Trophoblast cell (in vitro differentiated cells and primary cell): ENCODE measurements at places on chromosomes 4 and X.

- no peak for DNase-seq
Measured at GRCh38 chr4:116005037-116005805, 891.8 kb upstream of the NDST4 start.

GRCh38 chrX:100973411-100973810, 3.9 kb downstream of the ARL13A start:
- DNase-seq, result no peak

- no peak for DNase-seq
Measured at GRCh38 chrX:96424007-96424406, 260.6 kb upstream of the DIAPH2 start.

DNA sequence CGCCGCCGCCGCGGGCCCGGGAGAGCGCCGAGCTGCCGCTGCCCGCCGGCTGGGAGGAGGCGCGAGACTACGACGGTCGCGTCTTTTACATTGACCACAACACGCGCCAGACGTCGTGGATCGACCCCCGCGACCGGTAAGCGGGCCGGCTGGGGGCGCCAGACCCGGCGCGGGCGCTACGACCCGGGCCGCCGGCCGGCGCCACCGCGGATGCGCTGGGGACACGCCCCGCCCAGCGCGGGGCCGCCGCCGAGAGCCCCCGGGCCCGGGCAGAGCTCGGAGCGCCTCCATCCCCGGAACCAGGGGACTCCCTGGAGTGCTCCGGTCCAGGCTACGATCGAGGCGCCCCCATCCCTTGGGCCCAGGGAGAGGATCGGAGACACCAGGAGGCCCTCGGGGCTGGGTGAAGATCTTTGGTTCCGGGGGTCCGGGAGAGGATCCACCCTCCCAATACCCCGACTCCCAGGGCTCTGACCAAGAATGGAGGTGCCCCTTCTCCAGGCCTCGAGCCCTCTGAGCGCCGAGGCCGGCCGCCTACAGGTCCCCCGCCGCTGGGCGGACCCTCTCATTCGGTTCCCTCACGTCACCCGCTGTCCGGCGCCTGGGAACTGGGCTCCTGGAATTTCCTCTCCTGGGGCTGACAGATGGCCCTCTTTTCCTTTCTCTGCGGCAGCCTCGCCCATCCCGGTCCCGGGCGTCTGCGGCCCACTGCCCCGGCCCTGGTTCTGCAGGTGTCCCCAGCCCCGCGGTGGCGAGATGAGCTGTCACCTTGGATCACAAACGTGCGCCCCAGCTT, 48.8 kb downstream of the CLDN34 start:
- no peak for DNase-seq

- DNase-seq, result no peak
Measured at GRCh38 chrX:79081895-79082512, 62.5 kb upstream of the GPR174 start.

- no peak for DNase-seq
Measured at GRCh38 chr4:84237008-84237407, 262.1 kb downstream of the NKX6-1 start.

GRCh38 chrX:111830571-111830970, 45.4 kb upstream of the TRPC5OS start:
- no peak for DNase-seq

DNA sequence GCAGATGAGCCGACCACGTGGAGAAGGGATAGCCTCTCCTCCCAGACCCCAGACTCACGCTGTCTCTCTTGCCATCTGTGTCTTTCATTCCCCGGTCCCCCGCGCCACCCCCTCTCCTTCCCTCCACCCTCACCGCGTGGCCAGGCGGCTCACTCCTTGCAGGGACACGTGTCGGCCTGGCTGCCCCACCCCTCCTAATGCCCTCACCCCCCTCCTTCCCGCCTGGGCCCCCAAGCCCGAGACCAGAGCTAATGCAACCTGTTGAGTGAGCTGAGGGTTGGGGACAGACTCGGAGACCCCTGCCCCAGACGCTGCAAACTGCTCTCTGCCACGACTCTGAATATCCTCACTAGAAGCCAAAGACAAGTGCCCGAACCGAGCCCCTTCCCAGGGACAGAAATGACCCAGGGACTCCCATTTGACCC, 1.8 kb downstream of the SLC38A5 start:
- no peak for DNase-seq

GRCh38 chr4:185738820-185739219, 73.2 kb downstream of the SORBS2 start:
- no peak for DNase-seq

DNA sequence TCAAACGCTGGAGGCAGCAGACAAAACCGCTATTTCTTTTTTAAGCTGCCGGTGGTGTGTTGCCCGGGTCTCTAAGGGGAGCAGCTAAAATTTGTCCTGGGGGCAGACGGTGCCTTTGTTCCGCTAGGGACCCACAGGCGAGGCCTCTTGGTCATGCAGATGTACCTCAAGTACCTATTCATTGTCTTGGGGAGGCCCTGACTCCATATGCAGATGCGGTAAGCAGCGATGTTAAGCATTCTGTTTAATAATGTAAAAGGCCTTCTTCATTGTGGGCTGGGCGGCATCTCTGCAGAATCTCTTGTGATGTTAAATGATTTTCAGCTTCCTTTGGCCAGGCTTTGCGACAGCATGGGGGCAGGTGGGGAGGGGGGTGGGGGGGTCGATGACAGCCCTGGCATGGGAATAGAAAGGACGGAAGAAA, 98.9 kb upstream of the PJA1 start:
- DNase-seq, result no peak

DNA sequence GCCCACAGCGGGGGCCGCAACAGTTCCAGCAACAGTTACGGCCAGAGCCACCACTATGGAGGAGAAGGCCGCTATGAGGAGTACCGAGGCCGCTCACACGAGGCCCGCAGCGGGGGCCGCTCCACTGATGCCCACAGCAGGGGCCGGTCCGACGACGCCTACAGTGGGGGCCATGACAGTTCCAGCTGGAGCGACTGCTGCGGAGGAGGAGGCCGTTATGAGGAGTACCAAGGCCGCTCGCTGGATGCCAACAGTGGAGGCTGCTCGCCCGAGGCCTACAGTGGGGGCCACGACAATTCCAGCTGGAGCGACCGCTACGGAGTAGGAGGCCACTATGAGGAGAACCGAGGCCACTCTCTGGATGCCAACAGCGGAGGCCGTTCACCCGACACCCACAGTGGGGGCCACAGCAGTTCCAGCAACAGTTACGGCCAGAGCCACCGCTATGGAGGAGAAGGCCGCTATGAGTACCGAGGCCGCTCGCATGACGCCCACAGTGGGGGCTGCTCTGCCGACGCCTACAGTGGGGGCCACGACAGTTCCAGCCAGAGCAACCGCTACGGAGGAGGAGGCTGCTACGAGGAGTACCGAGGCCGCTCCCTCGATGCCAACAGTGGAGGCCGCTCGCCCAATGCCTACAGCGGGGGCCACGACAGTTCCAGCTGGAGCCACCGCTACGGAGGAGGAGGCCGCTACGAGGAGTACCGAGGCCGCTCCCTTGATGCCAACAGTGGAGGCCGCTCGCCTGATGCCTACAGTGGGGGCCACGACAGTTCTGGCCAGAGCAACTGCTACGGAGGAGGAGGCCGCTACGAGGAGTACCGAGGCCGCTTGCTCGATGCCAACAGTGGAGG, 1.7 kb downstream of the RBMXL3 start:
- no peak for DNase-seq

DNA sequence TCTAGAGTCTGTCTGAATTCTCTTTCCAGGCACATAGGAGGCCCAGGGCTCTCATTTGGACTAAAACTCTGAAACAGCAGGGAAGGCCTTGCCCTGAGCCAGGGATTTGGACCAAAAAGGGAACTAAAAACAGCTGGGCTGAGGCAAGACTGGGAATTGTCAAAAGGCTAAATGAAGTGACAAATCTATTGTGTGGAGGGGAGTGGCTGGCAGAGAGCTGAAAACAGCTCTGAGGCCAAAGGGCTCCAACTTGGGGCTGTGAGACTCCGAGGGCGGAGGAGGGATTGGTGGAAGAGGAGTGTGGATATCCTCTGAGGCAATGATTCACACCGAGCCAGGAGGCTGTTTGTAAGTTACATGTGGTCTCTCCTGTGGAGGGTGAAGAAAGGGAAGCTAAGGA, 63.2 kb downstream of the PHEX start:
- DNase-seq, result no peak

- DNase-seq, result no peak
Measured at GRCh38 chr4:87209696-87210095, 10.7 kb downstream of the KLHL8 start.

- DNase-seq, result no peak
Measured at GRCh38 chrX:40248822-40249221, 151.1 kb upstream of the BCOR start.

GRCh38 chrX:13750204-13750603, 15.7 kb downstream of the OFD1 start:
- peak; percentile 20 for DNase-seq

GRCh38 chr4:90254357-90254756, 127.2 kb downstream of the CCSER1 start:
- no peak for DNase-seq

DNA sequence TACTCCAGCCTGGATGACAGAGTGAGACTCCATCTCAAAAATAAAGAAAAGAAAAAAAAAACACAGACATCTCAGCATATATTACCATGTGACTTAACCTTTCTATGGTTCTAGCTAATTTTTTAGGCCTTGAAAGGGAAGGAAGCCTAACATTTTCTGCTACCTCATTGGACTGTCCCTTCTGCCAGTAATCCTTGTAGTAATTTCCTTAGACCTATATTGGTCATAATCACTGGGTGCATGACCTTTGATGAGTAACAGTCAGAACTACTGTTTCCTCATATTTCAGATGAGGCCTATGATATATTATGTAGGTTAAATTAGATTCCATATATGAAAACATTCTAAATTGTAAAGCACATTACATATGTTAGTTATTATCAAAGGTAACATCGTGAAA, 9.6 kb downstream of the XIAP start:
- no peak for DNase-seq

GRCh38 chrX:63652086-63652765, 132.8 kb downstream of the ARHGEF9 start:
- DNase-seq, result no peak

DNA sequence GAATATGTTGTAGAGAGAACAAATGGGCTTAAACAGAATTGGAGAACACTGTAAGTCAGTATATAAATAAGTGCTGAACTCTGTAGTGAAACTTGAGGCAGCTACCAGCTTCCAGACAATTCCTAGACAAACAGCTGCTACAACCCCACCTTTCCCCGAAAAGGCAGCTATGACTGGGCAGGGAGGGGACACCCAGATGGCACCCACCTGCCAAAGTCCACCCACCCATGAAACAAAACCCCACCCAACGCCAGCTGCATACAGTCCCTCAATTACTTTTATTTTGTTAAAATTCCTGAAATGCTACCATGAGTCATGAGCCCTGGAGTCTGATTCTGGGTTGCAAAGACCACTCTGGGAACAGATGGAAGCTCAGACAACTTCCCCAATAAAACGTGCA, 24.4 kb downstream of the RELL1 start:
- DNase-seq, result no peak

- no peak for DNase-seq
Measured at GRCh38 chrX:79415056-79415455, 47.9 kb upstream of the ITM2A start.
